Omental fat pad (tissue), 4 donors: ENCODE measurements at places on chromosomes 4 and X.

DNA sequence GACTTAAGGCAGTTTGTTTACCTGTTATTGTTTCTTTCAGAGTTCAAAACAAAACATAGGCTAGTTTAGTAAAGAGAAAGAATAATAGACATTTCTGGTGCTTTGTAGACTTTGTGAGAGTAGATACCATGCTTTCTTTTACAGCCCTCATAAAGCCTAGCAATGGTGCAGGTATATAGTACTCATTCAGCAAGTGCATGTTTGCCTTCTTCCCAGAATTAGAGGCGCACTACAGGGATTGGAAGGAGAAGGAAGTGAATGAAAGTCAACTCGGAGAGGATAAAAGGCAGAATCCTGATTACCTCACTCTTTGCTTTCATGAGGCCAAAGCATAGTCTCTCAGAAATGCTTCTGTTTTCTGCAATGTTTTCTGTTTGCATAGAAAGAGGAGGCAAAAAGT lies 43.1 kb upstream of the FHDC1 start:
- no peak for DNase-seq

DNA sequence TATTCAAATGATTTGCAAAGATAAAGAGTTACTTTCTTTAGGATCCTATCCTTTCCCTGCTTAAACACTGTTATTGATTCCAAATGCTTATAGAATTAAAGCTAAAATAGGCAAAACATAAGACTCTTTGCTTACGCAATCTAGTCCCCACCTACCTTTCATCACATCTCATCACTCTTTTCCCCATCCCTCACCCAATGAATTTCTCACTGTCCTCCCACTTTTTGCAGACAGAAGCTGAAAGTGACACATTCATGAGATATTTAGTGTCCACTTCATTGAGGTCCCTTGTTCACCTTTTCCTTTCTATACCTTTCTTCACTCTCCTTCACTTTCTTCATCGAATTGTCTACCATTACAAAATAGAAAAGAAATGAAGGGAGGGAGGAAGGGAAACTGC lies 424 bp downstream of the SATL1 start:
- no peak for DNase-seq

DNA sequence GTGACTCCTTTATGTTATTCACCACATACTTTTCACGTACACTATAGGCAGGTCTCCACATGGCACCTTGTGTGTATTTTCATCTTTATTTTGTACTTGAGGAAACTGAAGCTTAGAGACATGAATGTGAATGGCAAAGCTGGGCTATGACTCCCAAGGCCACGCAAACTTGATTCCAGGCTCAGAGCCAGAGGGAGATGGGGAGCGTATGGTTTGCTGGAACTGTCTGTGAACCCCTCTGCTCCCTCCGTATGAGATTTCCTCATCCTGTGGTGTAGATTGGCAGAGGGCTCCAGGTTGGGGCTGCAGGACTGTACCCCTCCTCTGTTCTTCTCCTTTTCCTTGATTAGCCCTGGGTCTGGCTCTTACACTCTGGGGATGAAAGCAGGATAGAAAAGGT lies 16.1 kb upstream of the STARD8 start:
- no peak for DNase-seq

- no peak for DNase-seq
These were observed 360.0 kb upstream of the CXorf51A start for GRCh38 chrX:147174591-147174990.

- DNase-seq = no peak
These were observed 267.5 kb downstream of the NKX6-1 start for GRCh38 chr4:84231539-84232055.

DNA sequence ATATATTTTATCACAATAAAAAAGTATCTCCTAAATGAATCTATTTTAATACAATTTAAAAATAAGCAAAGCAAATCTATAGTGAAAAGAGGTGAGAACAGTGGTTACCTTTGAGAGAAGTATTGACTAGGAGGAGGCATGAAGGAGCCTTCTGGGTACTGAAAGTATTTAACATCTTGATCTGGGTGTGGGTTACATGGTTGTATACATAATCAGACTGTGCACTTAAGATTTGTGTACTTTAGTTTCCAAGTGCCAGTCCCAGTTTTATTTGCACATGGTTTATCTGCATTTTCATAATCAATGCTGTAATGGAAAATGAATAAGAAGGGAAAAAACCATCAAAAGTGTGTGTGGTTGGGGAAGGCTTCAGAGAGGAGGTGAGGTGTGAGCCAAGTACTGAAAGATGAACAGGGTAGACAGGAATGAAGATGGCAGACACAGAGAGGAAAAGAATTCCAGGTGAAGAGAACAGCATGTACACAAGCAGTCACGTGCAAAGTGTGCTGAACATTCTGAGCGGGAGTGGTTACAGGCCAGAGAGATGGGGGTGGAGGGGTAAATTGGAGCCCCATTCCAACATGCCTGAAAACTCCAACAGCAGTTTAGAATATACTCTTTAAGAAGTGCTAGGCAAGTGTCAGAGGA lies 14.6 kb downstream of the MAP7D2 start:
- no peak for DNase-seq
